Right ventricle myocardium superior (tissue), 1 donor: ENCODE measurements at places on chromosomes 16 and 17.

DNA sequence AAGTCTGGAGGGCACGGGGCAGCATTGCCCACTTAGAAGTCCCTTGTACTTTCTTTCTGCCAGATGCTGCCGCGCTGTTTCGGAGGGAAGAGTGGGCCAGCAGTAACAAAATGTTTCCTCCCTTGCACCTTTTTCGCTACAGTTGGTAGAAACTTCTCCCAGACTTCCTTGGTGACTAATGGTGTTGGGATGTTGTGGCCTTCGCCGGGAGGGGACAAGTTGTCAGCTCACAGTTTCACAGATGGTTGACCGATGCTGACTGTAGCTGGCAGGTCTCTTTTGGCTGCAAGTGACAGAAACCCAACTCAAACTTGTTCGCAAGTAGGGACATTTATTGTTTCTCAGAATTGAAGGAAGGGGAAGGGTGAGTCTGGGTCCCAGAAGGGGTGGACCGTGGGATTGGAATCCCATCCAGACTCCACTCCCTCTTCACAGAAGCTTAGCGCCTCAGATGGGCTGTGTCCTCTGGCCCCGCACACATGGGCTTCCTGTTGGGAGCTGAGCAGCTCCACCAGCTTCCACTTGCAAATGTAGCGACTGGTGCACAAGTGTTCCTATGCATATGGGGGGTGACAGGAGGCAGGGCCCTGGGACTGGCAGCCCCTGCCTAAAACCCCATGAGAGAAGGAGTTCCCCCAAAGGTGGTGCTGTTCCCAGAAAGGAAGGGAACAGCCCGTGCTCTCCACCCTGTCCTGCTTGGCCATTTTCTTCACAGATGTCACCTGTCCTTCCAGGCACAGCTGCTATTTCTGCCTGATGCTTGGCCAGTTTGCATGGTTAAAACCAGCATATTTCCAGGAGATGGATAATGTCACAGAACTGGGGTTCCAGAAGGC is 30.9 kb upstream of the RPRML start:
- DNase-seq: no peak

DNA sequence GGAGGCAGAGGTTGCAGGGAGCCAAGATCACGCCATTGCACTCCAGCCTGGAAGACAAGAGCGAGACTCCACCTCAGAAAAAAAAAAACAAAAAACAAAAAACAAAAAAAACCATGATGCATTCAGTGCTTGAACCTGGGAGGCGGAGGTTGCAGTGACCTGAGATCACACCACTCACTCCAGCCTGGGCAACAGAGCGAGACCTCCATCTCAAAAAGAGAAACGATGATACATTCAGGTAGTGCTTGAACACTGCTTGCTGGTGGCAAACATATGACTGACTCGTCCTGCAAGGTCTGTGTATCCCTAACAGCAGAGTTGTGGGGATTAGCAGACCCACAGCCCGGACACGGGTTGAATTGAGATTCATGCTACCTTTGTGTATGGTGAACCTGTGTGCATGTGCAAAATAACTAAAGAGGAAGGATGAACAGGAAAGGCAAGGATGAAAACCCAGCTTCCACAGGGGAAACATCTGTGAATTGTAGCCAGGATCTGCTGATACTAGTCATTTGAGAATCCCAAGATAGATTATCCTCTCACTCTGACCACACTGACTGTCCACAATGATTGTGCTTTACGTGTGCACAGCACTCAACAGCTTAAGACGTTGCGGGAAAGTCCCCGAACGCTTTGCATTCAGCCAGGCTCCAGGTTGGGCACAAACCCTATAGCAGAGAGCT is 52.4 kb upstream of the MRPS23 start:
- DNase-seq: no peak

- no peak for DNase-seq
These were observed 4.2 kb downstream of the BTBD17 start for GRCh38 chr17:74357466-74357809.

DNA sequence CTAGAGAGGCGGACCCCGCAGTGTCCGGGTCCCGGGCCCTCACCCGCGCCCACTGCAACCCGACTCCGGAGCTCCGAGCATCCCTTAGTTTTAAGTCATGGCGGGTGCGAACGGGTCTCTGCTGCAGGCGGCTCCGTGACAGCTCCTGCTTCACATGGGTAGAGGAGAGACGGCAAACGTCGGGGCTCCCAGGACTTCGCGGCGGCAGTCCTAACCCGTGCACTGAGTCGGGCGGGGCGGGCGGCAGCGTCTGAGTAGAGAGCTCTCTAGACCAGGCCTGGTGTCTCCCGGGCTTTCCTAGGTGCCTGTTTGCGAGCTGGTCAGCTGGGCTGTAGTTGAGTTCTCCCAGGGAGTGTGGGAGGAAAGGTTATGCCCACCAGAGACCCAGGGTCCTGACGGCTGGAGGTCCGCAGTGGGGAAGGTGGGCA is 345 bp downstream of the TSC2 start:
- no peak for DNase-seq

DNA sequence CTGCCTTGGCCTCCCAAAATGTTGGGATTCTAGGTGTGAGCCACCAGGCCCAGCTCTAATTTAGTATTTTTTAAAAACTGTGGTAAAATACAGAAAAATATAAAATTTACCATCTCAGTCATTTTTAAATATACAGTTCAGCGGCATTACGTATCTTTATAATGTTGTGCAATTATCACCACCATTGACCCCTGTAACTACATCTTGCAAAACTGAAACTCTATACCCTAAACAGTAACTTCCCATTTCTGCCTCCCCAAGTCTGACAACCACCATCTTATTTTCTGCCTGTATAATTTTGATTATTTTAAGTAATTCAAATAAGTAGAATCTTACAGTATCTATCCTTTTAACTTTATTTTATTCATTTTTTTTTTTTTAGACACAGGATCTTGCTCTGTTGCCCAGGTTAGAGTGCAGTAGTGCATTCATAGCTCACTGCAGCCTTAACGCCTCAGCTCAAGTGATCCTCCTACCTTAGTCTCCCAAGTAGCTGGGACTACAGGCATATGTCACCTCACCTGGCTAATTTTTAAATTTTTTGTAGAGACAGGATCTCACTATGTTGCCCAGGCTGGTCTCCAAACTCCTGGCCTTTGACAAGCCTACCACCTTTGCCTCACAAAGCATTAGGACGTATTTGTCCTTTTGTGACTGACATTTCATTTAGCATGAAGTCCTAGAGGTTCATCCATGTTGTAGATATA is 10.9 kb upstream of the GGA2 start:
- no peak for DNase-seq

DNA sequence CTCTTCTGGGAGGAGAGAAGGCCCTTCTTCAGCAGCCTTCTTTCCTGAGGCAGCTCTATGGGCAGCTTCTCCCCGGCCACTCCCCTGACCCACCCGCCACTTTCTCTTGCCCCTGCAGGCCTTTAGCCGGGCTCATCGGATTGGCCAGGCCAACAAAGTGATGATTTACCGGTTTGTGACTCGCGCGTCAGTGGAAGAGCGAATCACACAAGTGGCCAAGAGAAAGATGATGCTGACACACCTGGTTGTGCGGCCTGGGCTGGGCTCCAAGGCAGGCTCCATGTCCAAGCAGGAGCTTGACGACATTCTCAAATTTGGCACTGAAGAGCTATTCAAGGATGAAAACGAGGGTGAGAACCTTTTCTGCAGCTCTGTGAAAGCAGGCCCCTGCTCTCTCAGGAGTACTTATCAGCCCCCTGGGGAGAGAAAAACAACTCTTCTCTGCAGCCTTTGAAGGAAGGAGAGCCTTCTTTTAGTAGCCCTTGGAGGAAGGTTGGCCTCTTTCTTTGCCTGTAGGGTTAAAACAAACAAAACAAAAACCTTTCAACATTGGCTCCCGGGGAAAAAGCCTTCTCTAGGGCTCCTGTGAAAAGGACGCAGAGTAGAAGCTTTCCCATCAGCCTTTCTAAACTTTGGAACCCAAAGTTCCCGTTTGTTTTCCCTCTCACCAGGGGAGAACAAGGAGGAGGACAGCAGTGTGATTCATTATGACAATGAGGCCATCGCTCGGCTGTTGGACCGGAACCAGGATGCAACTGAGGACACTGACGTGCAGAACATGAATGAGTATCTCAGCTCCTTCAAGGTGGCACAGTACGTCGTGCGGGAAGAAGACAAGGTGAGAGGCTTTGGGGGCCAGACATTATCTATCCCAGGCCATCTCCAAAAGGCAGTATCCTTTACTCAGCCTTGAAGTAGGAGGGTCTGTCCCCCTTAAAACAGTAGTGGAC is 12.7 kb downstream of the RNF227 start:
- DNase-seq: no peak

DNA sequence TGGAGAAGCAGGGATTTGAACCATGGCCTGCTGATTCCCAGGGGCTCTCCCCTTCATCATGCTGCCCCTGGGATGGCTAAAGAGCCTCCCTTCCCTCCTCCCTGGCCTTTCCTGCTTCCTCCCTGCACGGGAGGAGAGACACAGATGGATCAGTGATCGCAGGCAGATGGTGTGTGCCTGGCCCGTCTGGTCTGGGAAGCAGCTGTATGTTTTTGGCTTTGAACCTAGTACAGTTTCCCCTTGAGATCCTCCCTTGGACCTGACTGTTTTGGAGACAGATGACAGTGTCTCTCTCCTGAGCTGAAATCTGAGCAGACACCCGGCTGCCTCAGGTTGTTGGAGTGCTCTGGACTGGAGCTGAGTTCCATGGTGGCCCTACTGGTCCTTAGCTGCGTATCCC is 29.0 kb upstream of the ATP2C2 start:
- DNase-seq: no peak

DNA sequence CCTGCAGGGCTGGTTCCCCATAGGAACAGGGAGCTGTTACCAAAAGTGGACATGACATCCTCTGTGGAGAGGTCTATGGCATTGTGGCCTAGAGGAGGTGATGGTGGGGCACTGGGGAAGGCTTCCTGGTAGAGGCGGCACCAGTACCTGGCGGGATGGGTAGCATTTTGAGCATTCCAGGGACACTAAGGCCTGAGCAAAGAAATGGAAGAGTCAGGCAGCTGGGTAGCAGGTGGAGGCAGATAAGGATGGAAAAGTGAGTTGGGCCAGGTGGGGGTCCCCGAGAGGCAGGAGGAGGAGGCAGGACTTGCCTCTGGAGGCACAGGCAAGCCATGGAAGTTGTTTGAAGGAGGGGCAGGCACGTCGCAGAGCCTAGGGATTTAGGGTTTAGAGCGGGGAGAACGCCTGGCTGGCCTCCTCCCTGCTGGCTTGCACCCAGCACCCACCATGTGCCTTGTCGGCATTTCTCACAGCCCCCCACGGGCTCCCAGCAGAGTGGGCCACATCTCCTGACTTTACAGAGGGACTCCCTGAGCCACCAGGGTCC is 5.1 kb upstream of the ADCY7 start:
- DNase-seq: no peak

- peak; percentile 64 for DNase-seq
These were observed 43.1 kb downstream of the GPT2 start for GRCh38 chr16:46927273-46927672.

DNA sequence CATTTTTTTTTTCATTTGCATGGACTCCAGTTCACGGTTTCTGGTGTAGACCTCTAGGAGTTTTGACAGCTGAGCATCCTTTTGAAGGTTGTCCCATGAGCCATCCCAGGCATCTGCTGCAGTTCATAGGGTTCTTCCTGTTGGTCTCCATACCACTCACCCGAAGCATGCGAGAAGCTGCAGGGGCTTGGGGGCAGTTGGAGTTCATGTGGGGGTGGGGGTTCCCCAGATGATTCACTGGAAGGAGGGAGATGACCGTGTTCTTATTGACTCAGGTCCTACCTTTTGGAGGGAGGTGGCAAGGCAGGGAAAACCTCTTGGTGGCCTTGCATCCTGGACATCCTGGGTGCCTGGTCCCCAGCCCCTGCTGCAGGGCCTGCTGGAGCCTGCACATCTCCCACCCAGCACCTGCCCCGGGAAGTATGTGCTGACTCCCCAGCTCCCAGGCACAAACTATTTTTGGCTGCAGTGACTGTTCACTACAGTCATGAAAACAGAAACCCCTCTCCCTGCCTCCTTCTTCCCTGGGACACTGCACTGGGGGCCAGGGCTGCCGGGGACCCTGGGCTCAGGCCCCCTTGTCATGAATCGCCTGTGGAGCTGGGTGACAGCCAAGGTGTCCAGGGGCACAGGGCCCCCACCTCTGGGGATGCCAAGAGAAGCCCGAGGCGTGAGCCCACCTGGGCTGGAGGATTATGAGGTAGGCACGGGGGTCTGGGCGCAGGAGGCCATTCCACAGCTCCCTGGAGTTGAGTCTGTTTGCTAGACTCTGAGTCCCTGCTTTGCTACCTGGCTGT is 64.9 kb upstream of the LGALS9 start:
- no peak for DNase-seq

- DNase-seq: no peak
These were observed 31.0 kb downstream of the MMP15 start for GRCh38 chr16:58056580-58056979.

- no peak for DNase-seq
These were observed 8.6 kb downstream of the DOK4 start for GRCh38 chr16:57477531-57478202.

DNA sequence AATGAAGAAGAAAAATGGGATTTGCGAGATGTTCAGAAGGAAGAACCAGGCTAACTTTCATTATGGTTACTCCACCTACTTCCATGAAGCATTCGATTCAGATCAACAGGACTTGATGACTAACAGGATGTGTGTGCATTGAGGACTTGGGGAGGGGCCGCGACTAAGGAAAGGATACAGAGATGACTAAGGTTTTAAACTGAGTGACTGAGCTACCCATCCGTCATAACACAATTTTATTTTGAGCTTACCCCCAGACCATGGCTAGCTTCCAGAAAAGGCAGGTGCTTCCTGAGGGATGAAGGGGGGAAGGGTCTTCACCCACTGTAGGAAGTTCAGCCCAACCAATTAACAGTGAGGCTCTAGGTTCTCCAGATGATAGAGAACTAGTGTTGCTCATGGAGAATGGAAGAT is 2.5 kb upstream of the CDYL2 start:
- DNase-seq: no peak

DNA sequence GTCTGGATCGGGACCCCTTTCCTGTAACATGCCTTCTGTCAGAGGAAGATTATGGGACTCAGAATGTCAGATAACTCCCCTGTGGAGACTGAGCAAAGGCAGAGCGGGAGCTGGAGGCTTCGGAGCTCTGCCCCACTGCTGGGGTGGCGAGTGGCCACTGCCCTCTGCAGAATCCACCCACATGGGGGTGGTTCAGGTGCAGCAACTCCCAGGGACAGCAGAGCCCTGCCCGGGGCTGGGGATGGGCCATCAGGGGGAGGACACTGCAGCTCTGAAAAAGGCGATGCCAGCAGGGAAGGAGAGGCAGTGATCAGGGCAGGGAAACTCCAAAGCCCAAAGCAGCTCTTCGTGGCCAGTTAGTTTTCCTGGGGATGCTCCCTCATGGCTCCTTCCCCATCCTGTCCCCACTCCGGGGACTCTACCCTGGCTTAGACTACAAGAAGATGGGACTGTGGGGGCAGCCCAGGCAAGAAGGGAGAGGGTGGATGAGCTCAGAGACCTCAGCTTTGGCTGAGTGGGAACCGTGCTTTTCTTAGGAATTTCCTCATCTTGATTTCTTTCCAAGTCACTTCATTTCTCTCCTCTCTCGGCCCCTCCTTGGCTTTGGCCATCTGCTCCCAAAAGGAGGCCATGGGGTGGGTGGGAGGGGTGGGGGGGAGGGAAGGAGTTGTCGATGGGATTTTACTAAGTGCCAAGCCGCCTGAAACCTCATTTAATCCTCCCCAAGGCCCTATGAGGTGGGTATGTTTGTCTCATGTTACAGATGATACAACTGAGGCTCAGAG is 4.0 kb downstream of the CA4 start:
- peak; percentile 14 for DNase-seq

- DNase-seq: no peak
These were observed 129.4 kb upstream of the SEC14L1 start for GRCh38 chr17:77011173-77012011.

- DNase-seq: peak; percentile 75
These were observed 91.8 kb downstream of the FOXL1 start for GRCh38 chr16:86669937-86670749.
